Stimulated activated CD8-positive, alpha-beta memory T cell treated with anti-CD3 and anti-CD28 coated beads, Interleukin-2, amount 100 ng/mL, for 1 hour (primary cell): ENCODE measurements at places on chromosomes 7 and 10.

- peak; percentile 67 for DNase-seq
Observed at GRCh38 chr10:72079356-72079755, 9.0 kb downstream of the SPOCK2 start.

DNA sequence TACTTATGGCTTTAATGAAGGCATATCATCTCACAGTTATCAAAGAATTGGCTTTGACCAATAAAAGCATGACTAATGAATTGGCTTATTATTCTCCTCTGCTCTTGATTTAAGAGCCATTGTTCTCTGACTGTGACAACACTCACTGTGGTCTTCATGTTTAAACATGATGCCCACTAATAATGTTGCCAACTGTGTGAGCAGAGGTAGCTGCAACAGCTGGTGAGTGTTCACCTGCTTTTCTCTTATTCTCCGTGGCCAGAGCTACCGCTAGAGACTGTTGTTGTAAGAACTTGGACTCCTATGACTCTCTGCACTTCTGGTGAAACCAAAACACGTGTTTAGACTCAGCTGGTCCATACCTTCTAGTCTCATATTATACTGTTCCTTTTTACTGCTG, 335.9 kb downstream of the XPNPEP1 start:
- no peak for DNase-seq

DNA sequence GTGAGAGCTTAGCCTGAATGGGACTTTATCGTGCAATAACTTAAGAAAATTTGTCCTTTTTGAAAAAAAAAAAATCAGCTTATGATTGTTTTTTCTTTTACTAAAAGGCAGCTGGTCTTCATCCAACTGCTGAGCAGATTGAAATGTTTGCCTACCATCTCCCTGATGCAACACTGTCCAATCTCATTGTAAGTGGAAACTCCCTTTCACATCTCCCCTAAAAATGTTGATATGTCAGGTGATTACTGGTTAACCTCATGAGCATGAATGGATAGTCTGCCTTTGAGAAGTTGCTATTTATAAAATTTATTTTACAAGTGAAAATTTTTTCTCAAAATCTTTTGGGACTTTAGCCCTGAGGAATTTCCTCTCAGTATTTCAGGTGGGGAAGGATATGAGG, 17.8 kb upstream of the HKDC1 start:
- no peak for DNase-seq

DNA sequence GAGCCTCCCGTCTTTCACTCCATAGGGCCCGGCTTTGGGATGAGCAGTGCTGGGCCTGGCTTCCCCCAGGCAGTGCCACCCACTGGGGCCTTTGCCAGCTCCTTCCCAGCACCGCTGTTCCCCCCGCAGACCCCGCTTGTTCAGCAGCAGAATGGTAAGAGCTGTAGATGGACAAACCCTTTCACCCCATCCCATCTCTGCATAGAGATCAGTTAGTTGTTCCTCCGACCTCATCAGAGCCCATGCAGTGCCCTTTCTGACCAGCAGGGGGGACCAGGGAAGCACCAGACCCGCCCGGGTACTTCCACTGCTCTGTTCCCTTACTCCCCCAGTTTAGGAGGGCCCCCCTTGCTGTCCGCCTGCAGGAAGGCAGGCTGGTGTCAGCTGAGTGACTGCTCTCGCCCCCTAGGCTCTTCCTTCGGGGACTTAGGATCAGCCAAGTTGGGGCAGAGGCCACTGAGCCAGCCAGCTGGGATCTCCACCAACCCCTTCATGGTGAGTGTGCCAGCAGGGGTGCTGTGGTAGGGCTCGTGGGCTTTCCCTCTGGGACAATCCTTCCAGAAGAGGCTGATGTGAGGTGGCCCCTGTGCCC, 9.8 kb downstream of the SAP25 start:
- peak; percentile 71 for DNase-seq

GRCh38 chr10:92972066-92972870, 88.3 kb upstream of the CYP26C1 start:
- DNase-seq, result no peak
